Stimulated activated CD8-positive, alpha-beta memory T cell treated with anti-CD3 and anti-CD28 coated beads, Interleukin-4, amount 100 ng/mL, for 24 hours (primary cell): ENCODE measurements at places on chromosomes 4 and X.

DNA sequence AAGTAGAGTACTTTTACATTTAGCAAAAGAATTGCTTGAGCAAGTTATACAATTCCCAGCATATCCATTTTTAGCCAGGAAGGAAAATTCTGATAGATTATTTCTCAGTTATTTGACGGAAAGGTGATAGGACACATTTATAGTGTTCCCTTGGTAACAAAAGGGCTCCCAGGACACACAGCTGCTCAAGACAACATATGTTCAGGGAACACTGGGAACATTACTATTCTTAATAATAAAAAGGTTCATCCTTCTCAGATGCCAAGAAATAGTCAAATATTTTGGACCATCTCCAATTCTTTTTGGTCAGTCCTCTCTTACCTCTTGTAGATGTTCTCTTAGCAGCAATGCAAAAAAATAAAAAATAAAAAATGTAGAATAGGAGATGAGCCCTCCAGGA lies 66.8 kb upstream of the SMAD1 start:
- no peak for DNase-seq

DNA sequence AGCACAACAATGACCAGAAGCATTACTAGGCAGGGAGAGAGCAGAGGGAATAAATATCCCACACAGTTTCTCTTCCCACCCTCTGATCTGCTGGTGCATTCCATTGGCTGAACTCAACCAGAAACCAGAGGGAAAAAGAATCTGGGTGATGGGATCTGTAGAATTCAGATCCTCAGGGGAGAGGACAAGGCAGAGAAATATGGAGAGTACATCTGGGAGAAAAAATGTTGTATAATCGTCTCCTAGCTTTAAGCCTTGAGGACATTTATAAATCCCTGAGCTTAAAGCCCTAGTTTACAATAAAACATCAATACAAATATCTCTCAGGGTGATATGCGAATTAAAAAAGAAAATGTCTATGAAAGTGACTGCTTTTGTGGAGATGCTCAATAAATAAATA lies 368.1 kb upstream of the MAD2L1 start:
- DNase-seq: no peak

- no peak for DNase-seq
Measured at GRCh38 chr4:85489273-85489981, 14.5 kb downstream of the ARHGAP24 start.

DNA sequence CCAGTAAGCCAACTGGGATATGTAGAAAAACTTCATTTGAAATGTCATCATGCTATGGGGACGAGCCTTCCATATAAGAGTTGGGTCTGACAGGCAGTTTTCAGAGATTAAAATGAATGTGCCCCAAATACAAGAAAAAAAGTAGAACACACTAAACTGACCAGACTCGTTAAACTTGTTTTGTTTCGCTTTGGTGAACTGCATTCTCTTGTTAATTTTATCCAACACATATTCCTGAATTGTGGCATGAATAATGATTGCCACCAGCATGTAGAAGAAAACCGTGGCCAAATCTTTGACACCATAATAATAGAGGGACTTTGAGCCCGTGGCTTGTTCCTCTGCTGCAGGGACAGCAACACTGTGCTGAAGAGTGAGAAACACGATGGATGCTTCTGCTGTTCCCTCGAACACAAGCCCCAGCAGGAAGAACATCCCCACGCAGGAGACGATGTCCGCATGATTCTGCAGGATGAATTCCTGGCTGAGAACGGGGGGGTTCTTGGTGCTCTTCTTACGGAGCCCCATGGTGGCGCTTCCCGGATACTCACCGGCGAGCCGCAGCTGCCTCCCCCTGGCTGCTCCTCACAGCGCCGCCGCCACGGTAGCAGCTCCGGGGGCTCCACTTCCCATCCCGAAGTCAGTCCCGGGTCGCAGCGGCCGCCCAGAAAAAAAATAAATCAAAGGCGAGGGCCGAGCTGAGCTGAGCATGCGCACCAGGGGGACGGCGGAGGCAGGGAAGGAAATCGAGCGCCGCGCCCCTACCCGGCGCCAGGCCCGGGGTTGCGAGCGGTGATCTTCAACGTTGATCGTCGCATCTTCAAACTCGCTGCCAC lies at the start of gene TRAM1L1:
Gene TRAM1L1, minus strand, starts transcription at position 711 of the 836 bp plus-strand sequence. Its CDS starts 183 bp downstream, at position 528.
- no peak for DNase-seq

- DNase-seq: no peak
Measured at GRCh38 chr4:85707611-85708010, 232.7 kb downstream of the ARHGAP24 start.

- no peak for DNase-seq
Measured at GRCh38 chr4:159860945-159861344, 758.1 kb downstream of the RAPGEF2 start.

- no peak for DNase-seq
Measured at GRCh38 chrX:13165266-13166189, 121.1 kb upstream of the FAM9C start.
